ENCODE measurements at places on chromosomes 5 and 9. TPM values are rescaled to one million over a fixed set of nuclear protein-coding genes. Genes with fewer than 3 reads are reported as not detected.

DNA sequence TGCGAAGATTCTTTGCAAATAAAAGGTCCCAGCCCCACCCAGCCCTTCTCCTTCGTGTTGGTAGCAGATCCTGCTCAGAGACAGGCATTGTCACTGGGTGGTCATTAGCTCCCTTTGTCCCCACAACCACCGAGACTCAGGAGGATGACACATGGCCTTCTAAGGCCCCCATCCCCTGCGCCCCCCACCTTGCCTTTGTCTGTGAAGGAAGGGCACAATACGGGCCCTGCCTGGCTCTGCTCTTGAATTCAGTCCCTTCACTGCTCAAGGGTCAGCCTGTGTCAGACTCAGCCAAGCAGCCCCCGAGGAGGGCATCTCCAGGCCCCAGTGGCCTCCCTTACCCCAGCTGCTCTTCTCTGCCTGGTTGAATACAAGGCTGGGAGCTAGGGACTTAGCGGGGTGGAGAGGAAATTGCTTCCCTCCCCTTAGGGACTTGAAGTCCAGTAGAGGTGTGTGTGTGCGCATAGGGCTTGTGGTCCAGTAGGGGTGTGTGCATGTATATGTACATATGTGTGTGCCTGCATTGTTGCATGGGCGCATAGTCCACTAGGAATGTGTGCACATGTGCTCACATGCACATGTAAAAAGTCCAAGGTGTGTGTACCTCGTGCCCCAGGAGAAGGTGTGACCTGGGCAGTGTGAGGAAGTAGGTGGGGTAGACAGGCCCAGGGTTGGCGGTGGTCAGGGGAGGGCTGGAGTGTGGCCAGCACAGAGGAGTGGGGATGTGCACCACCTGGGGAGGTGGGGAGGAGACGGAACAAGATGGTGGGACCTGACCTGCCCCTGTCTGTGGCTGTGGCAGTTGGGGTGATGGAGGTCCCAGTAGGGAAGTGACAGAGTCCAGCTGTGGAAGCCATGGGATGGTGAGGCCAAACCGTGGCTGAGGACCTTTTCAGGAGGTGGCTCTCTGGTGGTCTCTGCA, 59.1 kb downstream of the PHF2 start:
- no peak for DNase-seq

- DNase-seq: no peak
Measured at GRCh38 chr9:8205576-8205975, 406.0 kb upstream of the DMAC1 start.

DRD1 gene
- 0.21 TPM for total RNA-seq

- no peak for DNase-seq
Measured at GRCh38 chr5:116883875-116884274, 309.3 kb upstream of the SEMA6A start.

DNA sequence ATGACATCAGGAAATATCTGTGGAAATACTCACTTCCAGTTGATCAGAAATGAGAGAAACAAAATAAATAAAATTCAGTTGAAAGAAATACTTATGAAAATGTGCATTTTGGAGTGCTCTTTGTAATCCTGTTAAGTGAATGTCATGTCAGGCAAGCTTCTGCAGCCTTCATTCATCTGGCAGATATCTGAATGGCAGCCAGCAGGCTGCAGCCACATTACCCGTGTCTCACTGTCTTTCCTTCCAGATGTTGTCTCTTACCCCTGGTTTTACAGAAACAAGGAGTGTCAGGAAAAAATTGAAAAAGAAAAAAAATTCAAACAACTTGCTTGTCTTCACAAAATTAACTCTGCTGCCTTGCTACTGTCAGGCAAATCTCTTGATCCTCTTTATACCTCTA, 445.0 kb upstream of the RIOK2 start:
- DNase-seq: peak; percentile 59

DNA sequence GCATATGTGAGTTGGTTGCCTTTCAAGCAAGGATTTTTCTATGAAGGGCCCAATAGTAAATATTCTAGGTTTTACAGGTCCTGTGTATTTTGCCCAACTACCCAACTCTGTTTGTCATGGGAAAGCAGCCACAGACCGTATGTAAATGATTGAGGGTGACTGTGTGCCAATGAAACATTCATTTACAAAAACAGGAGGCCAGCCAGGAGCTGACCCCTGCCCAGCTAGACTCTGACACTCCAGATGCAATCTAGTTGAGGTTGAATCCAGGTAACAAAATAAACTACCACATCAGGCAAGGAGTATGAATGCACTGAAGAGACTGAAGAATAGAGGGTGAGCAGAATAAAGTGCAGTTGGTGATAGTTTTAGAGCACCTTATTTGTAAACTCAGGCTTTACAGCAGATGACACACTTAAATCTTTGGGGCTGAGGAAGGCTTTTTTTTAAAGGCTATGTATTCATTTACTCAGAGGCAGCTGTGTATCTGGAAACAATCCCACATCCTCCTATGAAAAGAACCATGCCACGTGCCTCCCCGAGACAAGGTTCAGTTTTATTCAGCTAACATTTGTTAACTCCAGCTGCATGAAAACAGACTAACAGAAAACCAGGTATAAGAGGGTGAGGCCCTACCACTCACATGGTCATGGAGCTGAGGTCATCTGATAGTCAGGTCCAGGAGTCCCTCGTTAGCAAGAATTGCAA, 60.7 kb downstream of the SLC1A1 start:
- DNase-seq: peak; percentile 56

GRCh38 chr5:89313804-89314588, 431.0 kb upstream of the MEF2C start:
- DNase-seq: peak; percentile 45

DNA sequence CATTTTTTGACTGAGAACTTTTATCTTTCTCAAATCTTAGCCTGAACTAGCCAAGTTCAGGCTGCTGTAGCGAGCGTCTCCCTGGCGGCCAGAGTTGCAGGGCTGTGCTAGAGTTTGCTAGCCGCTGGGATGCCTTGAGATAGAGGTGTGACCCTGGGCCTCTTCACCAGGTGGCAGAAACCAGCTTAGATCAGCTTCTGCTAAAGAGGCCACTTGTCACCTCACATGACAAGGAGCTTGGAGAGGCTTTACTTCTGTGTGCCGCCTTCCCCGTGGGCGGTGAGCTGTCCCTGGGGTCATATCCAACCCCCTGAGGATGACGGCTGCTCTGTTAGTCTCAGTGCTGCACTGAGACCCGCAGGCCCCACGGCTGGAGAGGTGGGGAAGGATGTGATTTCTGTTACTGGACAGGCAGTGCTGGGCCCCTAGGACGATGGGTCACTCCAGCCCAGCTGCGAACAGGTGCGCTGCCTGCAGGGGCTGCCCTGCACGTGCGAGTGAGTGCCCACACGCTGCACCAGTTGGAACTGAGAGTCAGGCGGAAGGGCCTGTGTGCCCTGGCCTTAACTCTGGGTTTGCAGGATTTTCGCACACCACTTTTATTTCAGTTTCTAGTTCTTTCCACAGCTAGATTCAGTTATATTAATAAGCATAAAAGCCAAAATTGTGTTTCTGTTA, 63.8 kb downstream of the EHMT1 start:
- no peak for DNase-seq

GRCh38 chr5:177982072-177982727, 13.8 kb downstream of the PROP1 start:
- no peak for DNase-seq

GRCh38 chr5:76445830-76446229, 42.7 kb downstream of the IQGAP2 start:
- no peak for DNase-seq

ZFAND5 gene
- 224 TPM for total RNA-seq

ELOVL7 gene
- 4.7 TPM for total RNA-seq

- DNase-seq: no peak
Measured at GRCh38 chr9:74412236-74412979, 84.7 kb upstream of the RORB start.

IFNB1 gene
- not detected for total RNA-seq

DNA sequence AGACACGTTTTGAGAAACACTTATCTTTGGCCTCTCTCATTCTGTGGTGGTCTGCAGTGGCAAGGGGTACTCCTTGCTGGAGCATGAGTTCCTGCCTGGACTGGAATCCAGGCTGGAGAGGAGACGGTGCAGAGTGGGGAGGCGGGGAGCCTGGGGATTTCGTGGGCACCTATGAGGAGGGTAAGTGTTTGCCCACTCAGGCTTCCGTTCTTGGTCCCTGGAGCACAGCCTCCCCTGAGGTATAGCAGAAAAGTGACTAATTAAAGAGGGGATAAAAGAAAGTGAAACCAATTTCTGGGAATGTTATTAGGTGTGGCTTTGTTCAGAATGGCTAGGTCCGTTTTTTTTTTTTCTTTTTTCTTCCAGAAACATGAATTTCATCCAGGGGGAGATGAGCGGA, 90.8 kb downstream of the ARHGAP26 start:
- DNase-seq: no peak

- DNase-seq: no peak
Measured at GRCh38 chr9:78014776-78015175, 16.8 kb downstream of the GNAQ start.

GRCh38 chr5:178314061-178314660, 81.6 kb upstream of the PHYKPL start:
- DNase-seq: no peak

All from tongue (tissue), 3 donors.